Activated effector memory CD4-positive, alpha-beta T cell treated with Interleukin-2 at 50 U/mL for 16 hours (primary cell): ENCODE measurements at places on chromosomes 12 and 14.

DNA sequence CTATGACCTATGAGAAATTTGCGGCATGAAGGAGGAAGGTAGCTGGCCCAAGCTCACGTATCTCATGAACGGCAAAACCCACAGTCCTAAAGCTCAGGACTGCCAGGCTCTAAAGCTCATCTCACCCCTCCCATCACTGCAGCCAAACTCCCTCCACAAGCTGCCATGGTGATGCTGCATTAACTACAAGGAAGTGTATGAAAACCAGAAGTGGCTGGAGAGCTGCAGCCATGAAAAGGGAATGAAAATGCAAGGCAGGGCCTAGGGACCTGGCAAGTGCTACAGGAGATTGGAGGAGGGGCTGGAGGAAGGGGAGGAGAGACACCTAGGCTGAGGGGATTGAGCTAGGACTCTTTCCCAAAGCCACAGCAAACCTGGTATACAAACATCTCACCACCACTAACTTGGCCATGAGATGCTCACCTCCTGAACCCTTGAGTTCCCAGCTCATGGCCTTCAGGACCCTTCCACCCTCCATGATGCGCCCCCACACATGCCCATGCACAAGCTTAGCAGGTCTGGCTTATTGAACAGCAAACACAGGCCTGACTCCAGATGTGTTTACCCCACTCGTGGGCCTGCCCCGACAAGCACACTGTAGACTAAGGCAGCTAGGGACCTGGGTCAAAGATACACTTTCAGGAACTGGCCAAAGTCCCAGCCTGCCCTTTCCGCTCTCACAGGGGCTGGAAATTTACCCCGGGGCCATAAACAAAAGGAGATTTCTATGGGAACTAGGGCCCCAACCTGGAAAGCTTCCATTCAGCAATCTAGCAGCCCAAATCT is 42.0 kb downstream of the LTBP2 start:
- DNase-seq: no peak

GRCh38 chr12:10249690-10250455 is 37.2 kb downstream of the GABARAPL1 start:
- no peak for DNase-seq

- DNase-seq: no peak
Observed at GRCh38 chr12:89384050-89384758, 31.9 kb upstream of the DUSP6 start.

DNA sequence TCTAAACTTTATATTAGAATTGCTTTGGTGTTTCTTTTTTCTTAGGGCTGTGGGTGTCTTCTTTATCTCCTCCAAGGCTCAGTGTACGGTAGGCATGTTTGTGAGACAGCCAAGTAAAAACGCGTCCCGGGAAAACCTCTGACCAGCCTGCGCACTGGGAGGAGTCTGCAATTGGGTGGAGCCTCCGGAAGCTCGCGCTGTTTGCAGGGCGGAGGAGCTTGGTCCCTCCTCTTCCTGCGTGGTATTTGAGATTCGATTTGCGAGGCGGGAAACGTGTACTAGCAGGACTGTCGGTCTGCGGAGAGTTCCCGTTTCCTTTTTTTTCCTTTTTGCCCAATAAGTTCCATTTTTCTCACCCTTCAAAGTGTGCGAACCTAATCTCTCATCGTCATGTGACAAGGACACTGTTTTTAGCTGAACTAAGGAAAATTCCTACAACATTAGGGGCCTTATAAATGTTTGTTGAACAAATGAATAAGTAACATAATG is 182.1 kb upstream of the OTX2 start:
- DNase-seq: no peak

DNA sequence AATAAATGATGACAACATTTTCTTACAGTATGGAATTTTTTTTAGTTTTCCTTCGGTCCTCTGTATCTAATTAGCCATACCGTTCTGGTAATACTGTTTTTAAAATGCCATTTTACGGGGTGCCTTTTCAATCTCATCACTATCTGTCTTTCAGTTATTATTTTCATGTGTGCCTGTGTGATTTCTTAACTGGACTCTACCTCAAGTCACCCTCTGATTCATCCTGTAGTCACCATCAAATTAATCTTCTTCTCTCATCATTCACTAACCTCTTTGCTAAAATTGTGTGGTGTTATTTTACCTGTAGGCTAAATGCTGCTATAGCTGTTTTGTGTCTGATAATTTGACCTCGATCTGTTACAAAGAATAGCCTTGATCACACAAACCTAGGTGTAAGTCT is 16.0 kb upstream of the CCT2 start:
- no peak for DNase-seq

DNA sequence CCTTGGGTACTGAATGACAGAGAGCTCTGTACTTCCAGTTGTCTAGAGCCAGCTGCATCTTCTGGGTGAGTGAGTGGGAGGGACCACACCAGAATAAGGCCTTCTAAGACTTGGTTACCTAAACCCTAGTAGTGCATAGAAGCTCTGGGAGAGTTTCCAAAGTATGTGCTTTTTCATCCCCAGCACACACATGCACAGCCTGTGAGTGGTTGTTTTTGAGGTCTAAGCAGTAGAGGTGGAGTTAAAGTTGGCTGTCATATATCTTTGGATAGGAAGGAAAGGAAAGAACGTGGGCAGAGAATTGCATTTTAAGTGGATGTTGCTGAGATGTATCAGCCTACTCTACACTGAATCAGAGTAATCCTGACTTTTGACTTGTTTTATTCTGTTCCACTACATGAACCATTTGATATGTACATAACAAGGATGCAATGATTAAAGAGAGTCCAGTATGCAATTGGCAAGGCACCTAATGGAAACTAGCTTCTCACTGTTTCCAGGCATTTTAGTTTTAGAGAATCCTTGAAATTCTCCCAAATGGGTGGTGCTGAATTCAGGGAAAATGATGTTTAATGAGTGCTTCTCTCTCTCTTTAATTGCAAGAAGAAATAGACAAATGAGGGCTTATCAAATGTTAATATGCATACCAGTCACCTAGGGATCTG is 51.8 kb upstream of the PRICKLE1 start:
- no peak for DNase-seq

DNA sequence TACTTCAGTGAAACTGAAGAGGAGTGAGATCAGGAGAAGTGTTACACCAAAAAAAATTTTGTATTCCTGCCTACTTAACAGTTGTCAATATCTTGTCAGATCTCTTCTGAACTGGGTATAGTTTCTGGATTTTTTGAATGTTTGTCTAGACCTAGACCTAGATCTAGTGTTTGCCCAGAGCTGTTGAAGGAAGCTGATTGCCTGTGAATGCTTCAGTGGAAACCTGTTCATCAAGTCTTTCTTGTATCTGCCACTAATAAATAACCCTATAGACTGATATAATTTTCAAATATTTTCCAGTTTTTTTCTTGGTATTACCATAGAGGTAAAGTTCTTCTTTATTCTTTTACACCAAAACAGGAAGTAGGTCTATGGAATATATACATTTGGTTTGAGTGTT is 781.5 kb upstream of the FBXO33 start:
- no peak for DNase-seq

GRCh38 chr12:106709068-106709511 is 65.4 kb upstream of the RIC8B start:
- DNase-seq: no peak

DNA sequence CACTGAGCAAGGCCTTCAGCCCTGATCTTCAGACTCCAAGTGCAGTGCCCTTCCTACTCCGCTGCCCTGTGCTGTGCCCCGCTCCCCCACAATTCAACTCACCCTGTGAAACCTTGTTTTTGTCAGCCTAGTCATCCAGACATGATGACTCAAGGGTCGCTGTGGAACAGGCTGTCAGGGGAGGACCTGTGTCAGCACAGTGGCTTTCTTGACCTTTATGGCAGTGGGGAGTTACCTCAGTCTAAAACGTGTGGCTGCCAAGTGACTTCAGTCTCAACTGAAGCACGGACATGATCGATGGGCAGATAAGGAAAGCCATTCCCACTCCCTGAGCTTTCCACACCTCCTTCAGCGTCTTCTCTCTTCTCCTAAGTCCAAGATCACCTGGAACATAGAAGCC is 16.3 kb upstream of the FLVCR2 start:
- DNase-seq: no peak

GRCh38 chr12:66393890-66394289 is 91.6 kb downstream of the HELB start:
- no peak for DNase-seq

GRCh38 chr12:18483698-18484325 is 222.5 kb downstream of the PIK3C2G start:
- no peak for DNase-seq

- no peak for DNase-seq
Observed at GRCh38 chr12:65505386-65506121, 227.1 kb downstream of the MSRB3 start.

GRCh38 chr12:109482894-109483293 is 5.5 kb downstream of the UBE3B start:
- DNase-seq: no peak

GRCh38 chr14:50659327-50659974 is 8.7 kb downstream of the SAV1 start:
- DNase-seq: no peak

GRCh38 chr12:116389990-116390389 is 112.5 kb upstream of the MED13L start:
- no peak for DNase-seq

DNA sequence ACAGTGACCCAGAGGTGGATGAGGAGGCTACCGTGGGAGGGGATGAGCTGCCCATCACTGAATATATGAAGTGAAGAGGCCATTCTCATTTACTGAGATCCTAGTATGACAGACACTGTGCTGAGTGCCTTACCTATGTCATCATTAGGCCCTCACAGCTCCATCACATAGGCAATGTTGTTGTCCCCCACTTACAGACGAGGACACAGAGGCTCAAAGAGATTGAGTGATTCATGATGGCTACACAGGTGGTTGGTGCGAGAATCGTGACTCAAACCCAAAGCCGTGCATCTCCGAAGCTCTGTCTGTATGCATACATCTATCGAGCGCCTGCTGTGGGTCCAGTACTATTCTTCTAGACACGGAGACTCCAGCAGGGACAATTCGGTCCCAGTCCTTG is 5.9 kb upstream of the CCDC197 start:
- DNase-seq: no peak

GRCh38 chr12:85277900-85278597 is 2.0 kb upstream of the ALX1 start:
- DNase-seq: no peak

GRCh38 chr14:65486863-65487262 is 74.3 kb downstream of the FUT8 start:
- no peak for DNase-seq

DNA sequence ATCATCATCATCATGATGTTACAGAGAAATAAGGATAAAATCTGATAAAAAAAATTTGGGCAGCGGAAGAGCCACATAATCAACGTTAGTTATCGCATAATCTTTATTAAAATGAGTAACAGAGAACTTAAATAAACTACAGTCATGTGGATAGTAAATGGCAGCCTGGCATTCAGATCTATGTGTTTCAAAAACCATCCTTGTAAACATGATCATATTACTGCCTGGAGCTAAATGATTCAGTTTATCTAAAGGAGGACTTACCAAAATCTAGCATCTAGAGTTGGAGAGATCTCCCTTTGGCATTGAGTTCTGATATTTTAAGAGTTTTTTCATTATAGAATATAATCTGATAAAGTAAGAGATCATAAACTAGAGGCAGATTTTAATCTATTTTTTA is 200.1 kb upstream of the MGAT4C start:
- no peak for DNase-seq

- DNase-seq: peak; percentile 67
Observed at GRCh38 chr14:91417983-91418386, 365 bp upstream of the CCDC88C start.

DNA sequence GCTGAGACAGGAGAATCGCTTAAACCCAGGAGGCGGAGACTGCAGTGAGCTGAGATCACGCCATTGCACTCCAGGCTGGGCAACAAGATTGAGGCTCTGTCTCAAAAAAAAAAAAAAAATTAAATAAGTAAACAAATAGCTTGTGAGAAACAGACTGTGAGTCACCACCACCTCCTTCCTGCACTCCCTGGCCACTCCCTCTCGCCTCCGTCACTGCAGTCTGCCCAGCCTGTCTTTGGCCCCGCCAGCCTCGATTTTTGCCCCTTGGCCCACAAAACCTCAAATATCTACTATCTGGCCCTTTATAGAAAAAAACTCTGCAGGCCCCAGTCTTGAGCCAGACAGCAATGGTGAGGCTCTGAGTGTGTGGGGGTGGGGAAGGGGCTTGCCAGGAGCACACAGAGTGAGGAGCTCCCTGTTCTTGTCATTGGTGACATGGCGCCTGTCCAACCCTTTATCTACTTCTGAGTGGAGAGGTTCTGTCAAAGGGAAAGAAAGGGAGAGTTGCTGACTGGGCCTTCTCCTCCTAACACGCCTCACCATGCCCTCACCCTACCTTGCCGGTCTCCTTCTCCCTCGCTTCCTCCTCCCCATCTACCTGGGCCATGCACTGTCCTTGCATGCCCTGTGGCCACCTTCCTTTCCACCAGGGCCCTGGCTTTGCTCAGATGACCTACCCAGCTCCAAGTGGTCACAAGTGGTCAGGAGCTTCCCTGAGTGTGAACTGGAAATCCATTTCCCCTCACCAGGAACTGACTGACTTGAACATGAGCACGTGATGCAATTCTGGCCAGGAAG is 22.1 kb downstream of the LGMN start:
- peak; percentile 22 for DNase-seq

- no peak for DNase-seq
Observed at GRCh38 chr12:123067654-123068053, 83.2 kb downstream of the PITPNM2 start.

- DNase-seq: no peak
Observed at GRCh38 chr12:52170827-52171226, 21.0 kb downstream of the KRT80 start.

DNA sequence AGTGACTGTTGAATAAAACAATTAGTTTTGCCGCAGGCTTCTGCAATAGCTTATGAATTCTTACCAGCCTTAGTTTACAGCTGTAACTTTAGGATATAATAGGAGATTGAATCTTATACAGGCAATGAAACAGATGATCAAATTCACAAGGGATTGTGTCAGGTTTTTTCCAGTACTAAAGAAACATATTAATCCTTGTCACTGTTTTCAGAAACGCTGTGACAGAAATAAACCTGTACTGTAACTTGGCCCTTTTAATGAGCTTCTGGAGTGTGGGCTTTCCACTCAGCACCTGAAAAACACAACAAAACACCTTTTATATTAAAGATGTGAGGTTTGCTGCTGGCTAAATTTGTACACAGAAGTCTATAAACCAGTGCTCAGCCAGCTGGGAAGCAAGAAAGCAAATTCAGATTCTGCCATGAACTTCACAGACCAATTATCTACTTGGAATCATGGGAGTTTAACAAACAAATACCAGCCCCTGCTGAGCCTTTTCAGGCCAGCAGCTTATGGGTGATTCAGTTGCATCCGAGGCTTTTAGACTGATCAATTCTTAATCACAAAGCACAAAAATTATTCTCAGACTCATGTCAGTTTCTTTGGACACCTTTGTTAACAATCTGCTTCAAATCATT is 109.5 kb downstream of the FOXG1 start:
- DNase-seq: no peak

DNA sequence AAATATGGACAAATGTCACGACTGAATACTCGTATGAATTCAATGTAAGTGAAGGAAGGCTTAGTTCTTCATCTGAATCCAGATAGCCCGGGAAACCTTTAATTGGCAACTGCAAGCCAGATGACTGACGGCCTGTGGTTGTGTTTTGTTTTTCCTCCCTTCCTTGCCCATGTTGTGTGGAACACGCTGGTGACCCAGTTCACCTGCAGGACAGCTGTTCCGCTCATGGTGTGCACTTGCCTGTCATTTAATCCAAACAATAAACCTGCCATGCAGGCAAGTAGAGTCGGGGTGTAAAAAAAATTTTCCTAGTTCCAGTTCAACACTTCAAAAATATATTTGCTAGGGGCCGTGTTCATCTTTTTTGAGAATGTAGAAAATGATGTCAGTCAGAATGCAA is 88.0 kb downstream of the TMEM132D start:
- DNase-seq: no peak

- DNase-seq: no peak
Observed at GRCh38 chr12:1324910-1325309, 269.5 kb downstream of the FBXL14 start.
